ENCODE measurements at places on chromosomes 2 and 18. TPM values are rescaled to one million over a fixed set of nuclear protein-coding genes. Genes with fewer than 3 reads are reported as not detected.

DNA sequence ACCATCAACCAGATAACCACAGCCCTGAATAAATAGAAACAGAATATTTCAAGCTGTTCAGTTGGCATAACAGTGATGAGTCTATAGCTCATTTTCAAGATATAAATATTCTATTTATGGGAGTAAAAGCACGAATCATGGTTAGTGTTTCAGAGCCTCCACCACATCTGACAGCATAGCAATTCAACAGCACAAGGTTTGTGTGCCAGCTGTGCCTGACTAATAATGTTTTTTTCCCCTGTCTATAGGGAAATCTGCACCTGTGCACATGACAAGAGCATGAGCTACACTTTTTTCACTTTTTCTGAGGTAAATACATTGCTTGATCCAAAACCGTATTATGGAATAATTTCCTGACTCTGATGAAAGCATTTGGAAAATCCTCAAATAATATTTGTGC is 251.3 kb downstream of the RPIA start:
- DNase-seq: no peak

- no peak for DNase-seq
Observed at GRCh38 chr18:73446502-73446901, 578.7 kb upstream of the NETO1 start.

- no peak for DNase-seq
Observed at GRCh38 chr18:63297687-63298399, 21.7 kb downstream of the BCL2 start.

DNA sequence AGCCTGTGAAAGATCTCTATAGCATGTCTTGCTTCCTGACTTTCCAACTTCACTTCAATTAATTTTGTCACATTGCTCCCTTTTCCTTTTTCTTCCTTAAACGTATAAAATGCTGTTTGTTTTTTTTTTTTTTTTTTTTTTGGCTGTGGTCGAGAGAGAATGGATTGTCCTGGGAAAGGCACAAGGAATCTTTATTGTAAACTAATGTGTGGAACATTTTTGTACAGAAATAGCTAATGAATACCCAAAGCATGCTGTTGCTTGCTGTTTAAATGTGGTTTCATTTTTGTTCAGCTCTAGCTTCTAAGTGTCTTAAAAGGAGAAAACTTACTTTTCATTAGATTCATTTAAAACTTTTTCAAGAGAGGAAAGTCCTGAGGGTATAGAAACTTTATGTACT is 105.5 kb downstream of the GPD2 start:
- DNase-seq: peak; percentile 1

- no peak for DNase-seq
Observed at GRCh38 chr2:222294996-222295367, 3.8 kb downstream of the PAX3 start.

Gene MBOAT2
- total RNA-seq: 40.3 TPM

Gene SP140
- total RNA-seq: 0.49 TPM

Gene CYTIP
- total RNA-seq: 8.2 TPM

Gene C18orf54
- total RNA-seq: 6.1 TPM

Gene DSG4
- 12.5 TPM for total RNA-seq
